Activated CD4-positive, alpha-beta T cell treated with anti-CD3 and anti-CD28 coated beads, Interleukin-2, amount 50 U/mL, for 1 hour (primary cell): ENCODE measurements at places on chromosomes 3 and 15.

- no peak for DNase-seq
These were observed 157.3 kb upstream of the SMAD3 start for GRCh38 chr15:66907826-66908743.

DNA sequence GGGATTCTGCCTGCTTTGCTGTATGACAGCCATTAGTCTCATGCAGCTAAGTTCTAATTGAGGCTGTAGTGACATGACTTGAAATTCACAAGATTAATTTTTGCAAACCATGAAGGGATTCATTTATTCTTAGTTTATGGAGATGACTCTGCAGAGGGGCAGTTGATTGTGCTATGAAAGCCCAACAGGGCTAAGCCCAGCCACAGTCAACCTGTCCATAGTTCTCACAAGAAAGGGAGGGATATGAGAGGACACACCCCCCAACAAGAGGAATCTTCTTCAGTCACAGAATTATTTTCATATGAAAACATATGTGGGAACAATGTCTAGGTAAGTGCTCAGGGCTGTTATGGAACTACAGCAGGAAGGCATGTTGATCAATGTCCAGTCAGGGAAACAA is 61.9 kb upstream of the ABHD17C start:
- DNase-seq = no peak

DNA sequence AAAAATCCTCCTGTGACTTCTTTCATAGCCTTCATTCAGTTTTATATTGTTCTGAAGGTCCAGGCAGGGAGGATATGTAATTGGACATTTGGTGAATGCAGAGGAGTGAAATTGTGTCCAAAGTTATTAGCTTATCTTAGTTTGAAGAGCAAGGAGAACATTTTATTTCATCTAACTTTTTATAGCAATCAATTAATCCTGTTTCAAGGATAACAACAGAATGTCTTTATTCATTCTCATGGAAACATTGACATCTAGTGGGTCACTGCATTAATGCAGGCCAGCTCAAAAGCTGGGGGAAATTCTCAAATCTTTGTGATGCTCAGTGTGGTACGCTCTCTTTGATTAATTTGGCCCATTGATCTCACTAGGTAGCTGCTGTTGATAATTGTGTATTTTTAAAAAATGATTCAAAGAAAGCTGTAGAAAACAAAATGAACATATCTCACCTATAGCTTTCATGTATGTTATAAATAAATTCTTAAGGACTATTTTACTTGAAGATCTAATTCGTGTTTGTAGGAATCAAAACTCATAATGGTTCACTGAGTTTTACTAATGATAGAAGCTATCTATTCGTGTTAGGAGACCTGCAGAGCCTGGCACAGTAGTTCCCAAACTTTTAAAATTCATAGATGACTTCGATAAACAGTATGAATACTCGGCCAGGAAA is 150.8 kb upstream of the KCNMB2 start:
- DNase-seq = peak; percentile 2

- DNase-seq = no peak
These were observed 53.3 kb upstream of the TBC1D5 start for GRCh38 chr3:17795711-17796110.

DNA sequence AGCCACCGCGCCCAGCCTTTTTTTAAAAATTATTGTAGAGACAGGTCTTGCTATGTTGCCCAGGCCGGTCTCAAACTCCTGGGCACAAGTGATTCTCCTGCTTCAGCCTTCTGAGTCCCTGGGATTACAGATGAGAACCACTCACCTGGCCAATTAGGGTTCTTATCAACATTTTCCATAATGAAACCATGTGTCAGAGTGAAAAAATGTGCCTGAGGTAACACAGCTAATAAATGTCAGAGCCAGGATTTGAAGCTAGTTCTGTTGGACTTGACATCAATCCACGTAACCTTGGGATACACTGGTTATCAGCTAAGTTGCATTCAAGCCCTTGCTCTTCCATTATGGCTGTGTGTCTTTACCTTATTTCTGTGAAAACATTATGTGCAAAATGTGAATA is 29.1 kb downstream of the CHST14 start:
- no peak for DNase-seq

GRCh38 chr3:99774467-99774866 is 43.2 kb upstream of the CMSS1 start:
- no peak for DNase-seq

DNA sequence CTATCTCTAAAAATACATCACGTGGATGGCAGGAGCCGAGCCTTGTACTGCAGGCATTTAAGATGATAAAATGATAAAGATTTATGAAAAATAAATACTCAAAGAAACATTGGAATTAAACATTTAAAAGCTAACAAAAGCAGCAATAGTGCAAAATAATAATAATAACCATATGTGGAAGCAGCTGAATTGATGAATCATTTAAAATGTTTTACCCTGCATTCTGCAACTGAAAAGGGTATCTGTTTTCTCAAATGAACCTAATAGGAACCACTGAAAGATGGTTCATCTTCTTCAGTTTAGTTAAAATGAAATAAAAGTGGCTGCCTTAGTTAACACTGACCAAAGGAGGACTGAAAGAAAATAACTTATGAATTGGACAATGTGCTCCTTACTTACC is 436.1 kb downstream of the TUSC7 start:
- no peak for DNase-seq

GRCh38 chr3:3553236-3553635 is 246.0 kb upstream of the LRRN1 start:
- no peak for DNase-seq

DNA sequence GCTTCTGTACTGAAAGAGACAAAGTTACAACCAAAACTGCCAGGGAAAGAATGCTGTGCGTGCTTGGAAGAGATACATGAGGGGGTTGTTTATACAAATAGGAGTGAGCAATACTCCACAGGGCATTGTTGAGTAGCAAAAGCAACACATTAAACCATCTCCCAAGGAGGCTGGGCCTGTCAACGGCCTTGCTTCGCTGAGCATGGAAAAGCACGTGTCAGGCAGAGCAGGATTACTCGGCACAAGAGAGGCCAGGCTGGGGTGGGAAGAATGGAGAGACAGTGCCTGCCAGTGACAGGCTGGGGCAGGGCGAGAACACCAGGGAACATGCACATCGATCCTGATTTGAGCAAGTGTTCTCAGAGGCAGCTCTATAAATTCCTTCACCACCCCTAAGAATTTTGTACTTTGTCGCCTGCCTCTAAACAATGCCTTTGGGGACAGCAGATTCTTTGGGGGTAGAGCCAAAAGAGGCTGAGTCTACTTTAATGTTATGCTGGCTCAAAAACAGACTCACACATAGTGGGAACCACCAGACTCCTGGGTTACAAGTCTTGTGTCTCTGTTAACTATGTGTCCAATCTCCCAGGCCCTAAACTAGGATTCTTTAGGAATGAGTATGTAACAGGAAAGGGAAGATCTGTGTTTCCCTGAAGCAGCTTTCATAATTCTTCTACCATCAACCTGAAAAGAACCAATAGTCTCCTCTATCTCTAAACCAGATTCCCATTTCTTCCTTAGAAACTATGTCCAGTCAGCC is 67.2 kb downstream of the LIPC start:
- DNase-seq = no peak

- DNase-seq = no peak
These were observed 217.3 kb downstream of the SNRPN start for GRCh38 chr15:25171856-25172687.

DNA sequence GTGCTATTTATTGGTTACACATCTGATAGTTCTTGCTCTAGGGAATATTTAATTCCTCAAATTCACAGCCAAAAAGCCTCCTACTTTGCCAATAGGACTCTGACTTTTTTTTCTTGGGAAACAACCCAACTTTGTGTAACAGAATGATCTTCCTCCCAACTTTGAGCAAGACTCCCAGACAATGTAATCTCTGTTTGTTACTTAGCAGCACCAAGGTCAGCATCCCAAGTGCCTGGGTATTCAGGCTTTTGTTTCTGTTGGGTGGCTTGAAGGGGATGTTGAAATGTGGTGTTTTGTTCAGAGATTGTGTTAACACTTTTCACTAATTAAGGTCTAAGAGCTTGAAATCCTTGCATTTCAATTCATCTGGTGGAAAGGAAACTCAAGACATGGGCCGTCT is 115.8 kb downstream of the ADAMTS9 start:
- no peak for DNase-seq

- no peak for DNase-seq
These were observed 268.9 kb downstream of the UACA start for GRCh38 chr15:70494517-70494851.

GRCh38 chr15:49288391-49288790 is 118.3 kb downstream of the GALK2 start:
- no peak for DNase-seq

GRCh38 chr3:53941950-53942349 is 50.3 kb upstream of the SELENOK start:
- no peak for DNase-seq
